MM.1S (cell line): ENCODE measurements at places on chromosomes 5 and 9.

GRCh38 chr5:8340739-8341344 is 471.9 kb downstream of the MTRR start:
- no peak for DNase-seq

- DNase-seq = no peak
Measured at GRCh38 chr9:106438928-106439327, 424.0 kb upstream of the ZNF462 start.

DNA sequence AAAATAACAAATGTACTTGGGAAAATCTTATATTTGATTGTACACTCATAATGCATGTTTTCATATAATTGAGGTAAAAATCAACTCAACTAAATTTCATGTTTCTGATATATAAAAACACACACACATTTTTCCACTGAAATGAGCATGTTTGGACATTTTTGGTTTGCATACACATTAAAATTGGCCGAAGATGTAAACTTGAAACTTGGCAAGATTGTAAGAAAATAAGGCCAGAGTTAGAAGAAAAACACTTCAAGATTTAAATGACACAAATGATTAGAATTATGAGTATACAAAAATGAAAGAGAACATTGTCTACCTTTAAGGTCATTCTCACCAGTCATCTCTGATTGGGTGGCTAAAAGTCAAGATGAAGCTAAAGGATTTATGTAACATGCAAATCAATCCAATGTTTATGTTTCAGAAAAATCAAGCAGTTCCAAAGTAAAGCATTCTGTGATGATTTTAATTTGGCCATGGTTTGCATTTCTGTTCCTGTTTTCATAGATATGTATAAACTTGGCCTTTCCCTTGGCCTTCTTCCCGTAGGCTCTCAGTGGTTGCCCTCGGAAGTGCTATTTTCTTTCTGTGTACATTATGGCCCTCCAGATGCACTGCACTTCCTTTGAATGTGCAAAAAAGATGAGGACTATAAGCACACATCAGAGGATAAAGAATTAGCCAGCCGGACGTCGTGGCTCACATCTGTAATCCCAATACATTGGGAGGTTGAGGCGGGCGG is 1105.4 kb upstream of the DMAC1 start:
- no peak for DNase-seq

GRCh38 chr9:131400627-131401026 is 6.7 kb downstream of the PRRC2B start:
- no peak for DNase-seq

GRCh38 chr5:167699432-167699831 is 592.0 kb upstream of the WWC1 start:
- DNase-seq = no peak

DNA sequence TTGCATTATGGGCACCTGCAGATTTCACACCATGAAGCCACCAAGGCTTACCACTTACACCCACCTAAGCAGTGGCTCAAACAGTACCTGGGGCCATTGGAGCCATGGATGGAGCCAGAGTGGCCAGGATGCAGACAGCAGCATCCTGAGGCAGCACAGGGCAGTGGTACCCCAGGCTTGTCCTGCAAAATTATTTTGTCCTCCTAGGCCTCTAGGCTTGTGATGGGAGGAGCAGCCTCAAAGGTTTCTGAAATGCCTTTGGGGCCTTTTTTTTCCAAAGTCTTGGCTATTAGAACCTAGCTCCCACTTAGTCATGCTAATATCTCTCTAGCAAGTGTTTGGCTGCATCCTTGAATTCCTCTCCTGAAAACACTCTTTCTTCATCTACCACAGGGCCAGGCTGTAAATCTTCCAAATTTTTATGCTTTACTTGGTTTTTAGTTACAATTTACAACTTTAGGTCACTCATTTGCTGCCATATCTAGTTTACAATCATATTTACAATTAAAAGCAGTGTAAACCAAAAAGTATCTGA is 15.7 kb downstream of the TMC1 start:
- no peak for DNase-seq

- DNase-seq = no peak
Measured at GRCh38 chr5:79105868-79106267, 5.7 kb upstream of the BHMT start.

GRCh38 chr5:157047898-157048297 is 11.0 kb downstream of the HAVCR1 start:
- no peak for DNase-seq

GRCh38 chr5:135436951-135437418 is 10.2 kb downstream of the DCANP1 start:
- DNase-seq = no peak

DNA sequence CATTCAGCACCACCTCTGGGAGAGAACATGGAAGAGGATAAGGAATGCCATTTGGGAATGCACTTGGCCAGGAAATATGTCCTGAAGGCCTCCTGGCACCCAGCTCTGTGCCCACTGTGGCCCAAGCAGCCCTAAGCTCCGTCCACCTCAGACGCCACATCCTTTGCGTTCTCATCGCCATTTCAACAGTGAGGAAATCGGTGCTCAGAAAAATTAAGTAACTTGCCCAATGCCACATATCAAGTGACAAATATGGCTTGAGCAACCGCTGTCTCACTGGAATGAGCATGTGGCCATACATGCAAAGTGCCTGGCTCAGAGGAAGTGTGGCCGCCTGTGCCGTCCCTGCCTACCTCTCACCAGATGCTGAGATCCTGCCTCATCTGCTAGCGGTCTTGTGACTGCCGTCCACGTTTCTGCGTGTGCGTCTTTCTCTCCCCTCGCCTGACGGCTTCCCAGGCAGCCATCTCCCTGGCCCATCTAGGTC is 984 bp upstream of the DOK3 start:
- DNase-seq = no peak

DNA sequence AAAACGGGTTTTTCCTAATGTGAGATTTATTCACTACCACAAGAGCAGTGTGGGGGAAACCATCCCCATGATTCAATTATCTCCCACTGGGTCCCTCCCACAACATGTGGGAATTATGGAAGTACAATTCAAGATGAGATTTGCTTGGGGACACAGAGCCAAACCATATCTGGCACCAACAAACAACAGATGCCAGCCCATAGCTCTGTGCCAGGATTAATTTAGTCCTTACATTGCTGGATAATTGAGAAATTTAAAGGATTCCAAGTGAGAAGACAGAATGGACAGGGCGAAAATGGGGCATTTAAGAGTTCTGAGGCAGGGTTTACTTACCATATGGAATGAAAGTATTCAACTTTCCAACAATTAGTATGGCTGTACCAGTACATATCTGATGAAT is 30.8 kb upstream of the DNAH5 start:
- DNase-seq = no peak

DNA sequence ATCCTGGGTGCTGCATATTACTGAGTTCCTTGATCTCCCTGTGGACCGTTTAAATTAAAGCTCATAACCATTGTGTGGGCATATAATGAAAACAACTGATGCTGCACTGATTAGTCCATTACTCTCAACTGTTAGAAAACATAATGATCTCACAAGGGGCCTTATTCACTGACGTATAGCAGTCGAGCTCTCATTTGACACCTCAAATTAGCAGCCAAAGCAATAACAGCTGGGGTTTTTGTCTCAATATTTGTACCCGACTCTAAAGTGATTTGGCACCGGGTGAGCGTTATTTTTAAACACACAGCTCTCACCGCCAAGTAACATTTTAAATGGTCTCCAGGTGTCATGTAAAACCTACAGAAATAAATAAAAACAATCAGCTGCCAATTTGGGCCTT is 252.2 kb upstream of the PANK3 start:
- no peak for DNase-seq

DNA sequence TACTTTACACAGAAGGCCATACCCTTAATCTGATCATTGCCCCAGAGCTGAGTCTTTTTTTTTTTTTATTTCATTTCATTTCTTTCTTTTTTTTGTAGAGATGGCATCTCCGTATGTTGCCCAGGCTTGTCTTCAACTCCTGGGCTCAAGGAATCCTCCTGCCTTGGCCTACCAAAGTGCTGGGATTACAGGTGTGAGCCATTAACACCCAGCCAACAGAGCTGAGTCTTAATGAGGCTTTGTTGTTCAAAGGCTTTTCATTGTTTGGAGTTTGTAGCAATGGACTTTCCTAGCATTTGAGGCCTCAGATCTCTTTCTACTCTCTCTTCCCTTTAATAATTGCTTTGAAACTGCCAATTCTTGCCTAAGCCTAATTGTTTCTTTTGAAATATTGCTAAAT is 176.5 kb upstream of the FBN2 start:
- DNase-seq = no peak

DNA sequence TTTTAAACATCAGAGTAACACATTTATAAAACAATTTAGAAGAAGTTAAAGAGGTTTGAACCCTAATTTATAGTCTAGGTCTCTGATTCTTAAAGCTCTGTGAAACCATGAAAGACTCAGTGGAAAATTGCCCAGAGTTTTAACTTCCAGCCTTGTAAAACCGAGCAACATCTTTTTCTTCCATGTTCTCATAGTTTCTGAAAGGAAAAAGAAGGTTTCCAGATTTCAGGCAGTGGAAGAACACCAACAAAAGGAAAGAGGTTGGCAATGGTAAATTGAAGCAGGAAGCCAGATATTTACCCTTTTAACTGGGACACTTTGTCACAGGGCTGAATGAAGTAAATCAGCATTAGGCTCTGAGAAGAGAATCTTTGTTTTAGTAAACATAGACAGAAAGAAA is 1999.3 kb downstream of the MAT2B start:
- no peak for DNase-seq

- no peak for DNase-seq
Measured at GRCh38 chr5:64347309-64347708, 158.5 kb upstream of the RGS7BP start.

GRCh38 chr5:181242031-181242451 is 1.7 kb downstream of the RACK1 start:
- no peak for DNase-seq

DNA sequence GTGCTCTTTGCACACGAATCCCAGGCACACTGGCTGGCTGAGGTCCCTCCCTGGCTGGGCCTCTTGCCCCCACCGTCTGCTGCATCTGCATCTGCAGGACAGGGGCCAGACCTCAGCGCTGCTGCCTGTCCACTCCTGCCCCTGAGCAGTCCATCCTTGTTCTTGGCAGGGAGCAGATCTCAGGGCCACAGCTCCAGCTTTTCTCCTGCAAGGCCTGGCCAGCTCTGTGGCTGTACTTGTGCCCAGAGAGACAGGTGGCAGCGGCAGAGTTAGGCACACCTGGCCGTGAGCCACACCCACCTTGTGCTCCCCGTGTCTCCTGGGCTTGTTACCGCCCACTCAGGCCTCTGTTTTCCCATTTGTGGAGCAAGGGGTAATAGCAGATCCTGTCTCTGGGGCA is 13.9 kb downstream of the NEK6 start:
- no peak for DNase-seq

DNA sequence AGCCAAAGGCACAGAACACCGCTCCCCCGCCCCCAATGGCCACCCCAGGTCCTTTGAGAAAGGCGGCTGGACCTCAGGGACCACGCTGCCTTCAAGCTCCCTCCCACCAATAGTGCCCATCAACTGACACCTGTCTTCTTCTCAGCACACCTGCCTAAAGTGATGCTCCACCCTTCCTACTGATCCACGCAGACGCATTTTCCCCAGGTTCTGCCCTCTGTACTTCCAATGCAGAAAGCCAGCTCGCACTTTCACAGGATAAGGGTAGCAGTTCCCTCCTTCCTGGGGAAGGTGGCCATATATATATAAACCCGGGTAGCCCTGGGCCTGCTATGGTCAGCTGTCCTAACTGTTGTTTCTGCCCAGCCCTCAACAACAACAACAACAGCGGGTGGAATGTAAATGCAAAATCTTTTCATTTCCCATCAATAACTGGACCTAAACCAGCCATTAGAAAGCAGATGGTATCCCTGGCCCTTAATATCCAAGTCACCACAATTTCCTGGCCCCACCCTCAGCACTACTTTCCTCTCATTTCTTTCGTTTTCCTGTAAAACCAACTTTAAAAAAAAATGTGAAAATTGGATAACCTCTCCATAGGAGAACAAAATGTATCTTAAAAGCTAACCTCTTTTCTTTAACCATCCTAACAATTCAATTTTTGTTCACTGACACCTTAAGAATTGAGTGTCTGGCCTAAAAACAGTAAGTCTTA is 1.7 kb downstream of the GOLM1 start:
- DNase-seq = no peak

DNA sequence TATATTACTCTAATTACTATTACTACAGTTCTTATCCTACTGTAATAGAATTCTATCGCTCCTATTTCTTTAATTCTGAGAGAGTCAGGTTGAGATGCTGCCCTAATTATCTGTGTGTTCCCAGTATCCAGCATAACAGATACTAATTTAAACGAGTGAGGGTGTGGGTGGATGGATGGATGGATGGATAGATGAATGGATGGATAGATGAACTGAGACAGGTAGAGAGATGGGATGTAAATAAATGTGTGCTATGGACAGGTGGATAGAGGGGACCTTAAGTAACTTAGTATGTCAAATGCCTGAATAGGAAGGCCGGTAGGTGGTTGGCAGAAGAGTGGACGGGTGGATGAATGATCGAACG is 143.6 kb upstream of the ADRA1B start:
- no peak for DNase-seq

- no peak for DNase-seq
Measured at GRCh38 chr9:94198414-94198813, 60.7 kb upstream of the ZNF169 start.

DNA sequence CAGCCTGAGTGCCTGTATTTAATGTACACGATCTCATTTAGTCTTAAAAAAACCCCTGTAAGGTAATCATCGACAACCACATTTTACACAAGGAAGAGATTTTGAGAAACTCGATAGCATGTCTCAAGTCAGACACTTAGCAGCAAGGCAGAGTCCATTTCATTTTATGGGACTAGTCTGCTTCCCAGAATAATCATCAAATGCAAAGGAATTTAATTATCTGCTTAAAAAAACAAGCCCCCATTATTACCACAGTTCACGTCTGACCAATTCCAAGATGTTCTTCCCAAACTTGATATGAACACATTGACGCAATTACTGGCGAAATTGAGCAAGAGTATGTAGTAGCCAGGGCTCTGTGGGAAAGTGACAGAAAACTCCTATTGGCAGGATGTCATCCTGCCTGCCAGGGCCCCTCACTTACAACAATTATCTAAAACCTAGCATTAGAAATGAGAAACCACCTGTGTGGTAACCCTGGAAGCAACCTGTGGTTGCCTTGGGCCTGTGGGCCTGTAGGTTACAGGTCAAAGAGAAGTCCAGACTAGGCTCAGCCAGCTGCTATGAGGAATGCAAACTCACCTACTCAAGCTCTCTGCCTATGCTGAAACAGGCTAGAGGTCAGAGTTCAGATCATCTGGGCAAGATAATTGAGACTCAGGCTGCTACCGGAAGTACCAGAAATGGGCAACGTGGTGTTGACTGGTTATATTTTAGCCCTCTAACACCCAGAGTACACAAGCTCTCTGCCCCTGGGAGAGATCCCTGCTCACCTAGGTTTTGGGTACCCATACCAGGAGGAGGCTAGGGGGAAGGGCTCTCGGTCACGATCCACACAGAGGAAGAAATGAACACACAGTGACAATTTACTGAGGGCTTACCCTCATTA is 1.6 kb downstream of the B4GALT1 start:
- peak; percentile 88 for DNase-seq

- peak; percentile 93 for DNase-seq
Measured at GRCh38 chr5:7871653-7872052, 2.7 kb downstream of the MTRR start.
